CD4-positive, alpha-beta T cell treated with Interleukin-2 at 100 ng/mL for 4 hours (primary cell): ENCODE measurements at places on chromosomes 12 and 14.
A peak's percentile ranks its signal among the peaks of the same experiment; 100 is the strongest.

- no peak for DNase-seq
These were observed 367.6 kb upstream of the PRICKLE1 start for GRCh38 chr12:42957136-42957535.

GRCh38 chr14:87014856-87015255 is 978.1 kb downstream of the GALC start:
- DNase-seq = no peak

DNA sequence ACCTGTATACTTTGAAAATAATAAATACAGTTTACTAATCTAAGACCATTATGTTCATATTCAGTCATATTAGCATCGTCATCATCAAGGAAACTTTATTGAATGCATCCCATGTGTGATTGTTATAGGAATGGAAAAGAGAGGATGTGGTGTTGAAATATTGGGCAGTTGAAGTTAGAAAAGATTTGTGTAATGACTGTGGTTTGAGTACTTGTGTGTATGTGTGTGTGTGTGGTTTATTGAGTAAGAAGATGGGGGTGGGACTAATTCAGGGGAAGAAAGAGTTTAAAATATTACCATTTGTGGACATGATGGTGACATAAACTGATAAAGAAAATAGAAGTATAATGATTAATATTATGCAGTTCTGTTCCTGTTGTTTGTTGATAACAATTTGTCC is 238.7 kb upstream of the SEL1L start:
- DNase-seq = no peak

GRCh38 chr12:88723219-88723618 is 142.9 kb upstream of the KITLG start:
- no peak for DNase-seq

DNA sequence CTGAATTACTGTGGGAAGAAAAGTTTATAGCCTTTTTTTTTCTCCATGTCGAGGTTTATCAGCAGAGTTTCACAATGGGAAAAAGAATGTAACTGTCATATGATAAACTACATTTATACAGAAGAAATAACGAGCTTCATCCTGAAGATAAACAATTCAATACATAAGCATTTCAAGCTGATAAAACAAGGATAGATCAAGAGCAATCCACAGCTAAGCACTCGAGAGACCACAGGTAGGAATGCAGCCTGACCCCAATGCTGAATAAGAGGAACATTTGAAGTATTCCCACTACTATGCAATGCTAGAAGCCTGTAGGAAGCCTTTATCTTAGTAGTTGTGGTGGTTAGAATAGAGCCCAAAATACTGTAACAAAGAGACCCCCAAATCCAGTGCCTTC is 32.6 kb upstream of the DAAM1 start:
- no peak for DNase-seq

GRCh38 chr12:10540776-10541205 is 35.1 kb downstream of the EIF2S3B start:
- peak; percentile 47 for DNase-seq
